ENCODE measurements at places on chromosomes 16 and 17.

- DNase-seq, result no peak
Measured at GRCh38 chr17:76248013-76248782, 7.9 kb upstream of the RNF157 start.

DNA sequence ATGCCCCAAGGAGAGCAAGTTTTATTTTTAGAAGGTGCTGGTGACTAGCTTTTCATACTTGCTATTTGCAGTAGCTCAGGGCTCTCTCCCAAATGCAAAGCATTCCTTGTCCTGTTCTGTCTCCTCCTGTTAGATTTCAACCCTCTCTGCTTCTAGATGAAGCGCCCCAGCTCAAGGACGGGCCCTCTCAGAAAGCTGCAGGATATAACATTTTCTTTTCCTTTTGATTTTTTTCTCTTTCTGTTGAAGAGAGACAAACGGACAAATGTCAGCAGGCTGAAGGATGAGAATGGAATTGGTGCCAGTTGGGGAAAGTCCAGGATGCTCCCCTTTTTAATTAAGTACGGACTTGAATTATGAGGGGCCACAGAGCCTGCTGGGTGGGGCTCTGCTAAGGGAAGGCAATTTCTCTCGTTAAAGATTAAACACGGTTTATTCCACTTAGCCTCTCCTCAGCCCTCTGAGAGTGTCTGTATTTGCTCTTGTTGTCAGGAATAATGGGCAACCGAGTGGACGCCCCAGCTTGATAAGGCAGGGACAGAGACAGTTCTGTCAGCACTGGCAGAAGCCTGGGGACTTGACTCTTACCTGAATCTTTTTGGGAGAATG is 6.2 kb upstream of the ETV4 start:
- DNase-seq, result no peak

- DNase-seq, result no peak
Measured at GRCh38 chr16:67190041-67190440, at the start of gene EXOC3L1. EXOC3L1 (minus strand) TSS chr16:67190136; CDS start chr16:67189676, 460 bp downstream.

DNA sequence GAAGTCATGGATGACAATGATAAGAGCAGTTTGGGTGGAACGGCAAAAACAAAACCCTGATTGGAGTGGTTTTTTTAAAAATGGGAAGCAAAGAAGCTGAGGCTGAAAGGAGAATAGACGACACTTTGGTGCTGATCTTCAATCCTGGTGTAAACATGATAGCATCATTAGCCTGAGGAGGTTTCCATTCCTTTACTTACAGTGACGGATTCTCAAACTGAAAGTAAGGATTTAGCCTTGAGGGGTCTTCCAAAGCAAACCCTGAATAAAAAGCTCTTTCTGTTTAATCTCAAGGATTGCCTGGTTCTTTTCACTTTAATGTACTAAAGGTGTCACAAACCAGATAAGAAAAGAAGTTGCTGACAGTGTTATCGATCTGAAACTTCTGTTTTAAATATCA is 69.3 kb downstream of the KCNJ2 start:
- no peak for DNase-seq

DNA sequence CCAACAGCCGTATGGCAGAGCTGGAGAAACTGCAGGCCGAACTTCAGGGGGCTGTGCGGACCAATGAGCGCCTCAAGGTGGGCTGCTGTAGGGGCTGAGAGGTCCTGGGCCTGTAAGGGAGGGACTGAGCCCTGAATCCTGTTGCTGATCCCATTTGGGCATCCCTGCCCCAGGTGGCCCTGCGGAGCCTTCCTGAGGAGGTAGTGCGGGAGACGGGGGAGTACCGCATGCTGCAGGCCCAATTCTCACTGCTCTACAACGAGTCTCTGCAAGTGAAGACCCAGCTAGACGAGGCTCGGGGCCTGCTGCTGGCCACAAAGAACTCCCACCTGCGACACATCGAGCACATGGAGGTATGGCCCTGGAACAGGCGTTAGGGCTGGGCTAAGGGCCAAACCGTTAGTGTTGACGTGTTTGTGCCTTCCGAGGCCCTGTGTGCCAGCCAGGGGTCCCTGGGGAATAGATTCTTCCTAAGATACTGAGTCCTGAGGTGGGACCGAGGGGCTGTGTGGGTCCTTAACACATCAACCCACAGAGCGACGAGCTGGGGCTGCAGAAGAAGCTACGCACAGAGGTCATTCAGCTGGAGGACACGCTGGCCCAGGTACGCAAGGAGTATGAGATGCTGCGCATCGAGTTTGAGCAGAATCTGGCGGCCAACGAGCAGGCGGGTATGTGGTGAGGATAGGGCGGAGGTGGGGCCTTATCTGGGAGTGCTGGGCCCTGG is 4.2 kb downstream of the RNF40 start:
- DNase-seq, result no peak

- DNase-seq, result no peak
Measured at GRCh38 chr17:72120642-72121163, at the start of gene SOX9. SOX9 (plus strand) TSS chr17:72121020; CDS start chr17:72121392, 372 bp downstream.

DNA sequence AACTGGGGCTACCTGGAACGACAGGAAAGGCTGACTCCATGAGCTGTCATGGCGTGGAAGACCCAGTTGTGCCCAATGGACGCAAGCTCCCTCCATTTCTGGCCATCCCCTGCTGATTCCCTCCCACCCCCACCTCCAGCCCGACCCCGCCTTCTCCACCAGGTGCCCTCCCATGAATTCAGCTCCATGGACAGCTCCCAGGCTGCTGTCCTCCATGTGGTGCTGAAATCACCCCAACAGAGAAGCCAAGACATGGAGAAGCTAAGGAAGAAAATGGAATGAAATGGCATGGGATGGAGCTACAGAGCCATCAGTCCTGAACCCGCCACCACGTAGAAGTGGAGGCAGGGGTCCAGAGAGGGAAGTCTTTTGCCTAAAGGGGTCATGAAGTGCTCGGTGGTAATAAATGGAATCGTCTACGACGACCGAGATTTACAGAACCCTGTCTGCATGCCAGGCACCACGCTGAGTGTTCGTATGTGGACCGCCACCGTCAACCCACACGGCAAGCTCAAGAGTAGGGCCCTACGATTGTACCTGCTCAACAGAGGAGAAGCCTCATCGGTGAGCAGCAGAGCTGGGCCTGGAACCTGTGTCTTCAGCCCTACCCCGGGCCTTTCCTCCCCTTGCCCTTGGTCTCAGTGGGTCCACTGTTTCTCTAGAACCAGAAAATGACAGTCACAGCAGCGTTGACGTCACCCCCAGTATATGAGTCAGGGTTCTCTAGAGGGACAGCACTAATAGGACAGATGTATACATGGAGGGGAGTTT is 9.3 kb upstream of the ZC3H18 start:
- DNase-seq, result no peak

- no peak for DNase-seq
Measured at GRCh38 chr16:82694239-82694874, 67.6 kb downstream of the CDH13 start.

DNA sequence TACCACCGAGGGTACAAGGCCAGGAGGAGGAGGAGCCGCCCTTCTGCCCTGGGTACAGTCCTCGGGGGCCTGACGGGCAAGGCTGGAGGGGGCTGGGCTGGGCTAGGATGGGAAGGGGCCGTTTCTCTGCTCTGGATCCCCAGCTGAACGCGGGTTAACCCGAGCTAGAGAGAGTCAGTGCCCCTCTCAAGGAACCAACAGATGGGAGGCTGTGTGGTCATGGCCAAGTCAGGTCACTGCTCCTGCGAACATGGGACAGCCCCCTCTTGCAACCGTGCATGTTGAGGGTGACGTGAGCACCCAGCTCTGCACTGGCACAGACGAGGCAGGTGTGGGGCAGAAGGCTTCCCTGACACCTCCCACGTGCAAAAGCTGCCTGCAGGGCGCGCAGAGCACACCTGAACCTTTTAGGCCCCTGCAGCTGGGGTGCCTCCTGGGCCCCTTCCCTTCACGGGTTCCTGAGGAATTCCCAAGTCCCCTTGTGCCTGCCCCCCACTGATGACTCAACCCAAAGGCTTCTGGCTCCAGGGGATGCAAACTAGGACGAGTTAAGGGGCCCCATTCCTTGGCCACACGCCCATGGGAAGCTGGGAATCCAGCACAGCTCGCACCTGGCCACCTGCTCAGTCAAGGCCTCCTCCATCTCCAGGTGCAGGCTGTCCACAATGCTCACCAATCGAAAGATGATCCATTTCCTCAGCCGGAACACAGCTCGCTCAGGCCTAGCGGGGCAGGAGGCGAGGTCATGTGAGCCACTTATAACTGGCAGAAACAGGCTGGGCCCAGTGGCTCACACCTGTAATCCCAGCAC is 6.3 kb downstream of the MYBBP1A start:
- no peak for DNase-seq

- no peak for DNase-seq
Measured at GRCh38 chr16:74101379-74102137, 195.1 kb upstream of the PSMD7 start.

DNA sequence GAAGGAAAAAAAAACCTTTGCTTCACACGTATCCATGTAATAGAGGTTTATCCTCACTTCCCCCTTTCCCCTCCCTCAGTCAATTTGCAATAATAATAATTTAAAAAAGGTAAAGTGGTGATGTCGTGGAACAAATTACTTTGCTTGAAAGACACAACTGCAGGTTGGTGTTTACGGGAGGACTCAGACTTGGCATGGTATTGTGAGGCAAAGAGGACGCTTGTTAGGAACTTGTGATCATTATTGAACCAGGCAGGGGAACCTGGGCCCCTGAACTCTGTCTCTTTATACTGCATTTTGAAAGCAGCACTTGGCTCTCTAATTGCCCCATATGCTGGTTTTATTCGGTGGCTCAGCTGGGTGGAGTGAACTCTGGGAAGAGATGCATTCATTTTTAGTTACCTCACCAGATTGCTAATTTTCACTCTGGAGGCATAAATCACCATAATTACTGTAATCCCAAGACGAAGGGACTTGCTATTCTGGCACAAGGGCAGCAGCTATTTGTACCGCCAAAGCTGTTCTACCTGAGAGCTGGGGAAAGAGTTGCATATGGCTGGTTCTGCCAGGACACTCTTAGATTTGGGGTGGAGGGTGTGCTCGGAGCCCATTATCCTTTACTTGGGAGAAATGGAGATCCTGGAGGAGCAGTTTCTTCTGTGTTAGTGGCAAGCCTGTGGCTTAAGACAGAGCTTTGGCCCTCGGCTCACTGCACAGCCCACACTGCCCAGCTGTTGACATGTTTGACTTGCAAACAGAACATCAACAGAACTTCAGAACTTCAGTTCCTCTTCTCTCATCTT is 5.7 kb upstream of the DHX8 start:
- DNase-seq, result no peak

- no peak for DNase-seq
Measured at GRCh38 chr16:4399001-4399730, 17.2 kb downstream of the CORO7 start.

- no peak for DNase-seq
Measured at GRCh38 chr17:61414141-61414935, 14.7 kb downstream of the TBX2 start.

GRCh38 chr17:49603720-49604119 is 28.0 kb downstream of the NXPH3 start:
- no peak for DNase-seq

GRCh38 chr16:57607676-57608461 is 20.6 kb upstream of the ADGRG1 start:
- DNase-seq, result no peak

DNA sequence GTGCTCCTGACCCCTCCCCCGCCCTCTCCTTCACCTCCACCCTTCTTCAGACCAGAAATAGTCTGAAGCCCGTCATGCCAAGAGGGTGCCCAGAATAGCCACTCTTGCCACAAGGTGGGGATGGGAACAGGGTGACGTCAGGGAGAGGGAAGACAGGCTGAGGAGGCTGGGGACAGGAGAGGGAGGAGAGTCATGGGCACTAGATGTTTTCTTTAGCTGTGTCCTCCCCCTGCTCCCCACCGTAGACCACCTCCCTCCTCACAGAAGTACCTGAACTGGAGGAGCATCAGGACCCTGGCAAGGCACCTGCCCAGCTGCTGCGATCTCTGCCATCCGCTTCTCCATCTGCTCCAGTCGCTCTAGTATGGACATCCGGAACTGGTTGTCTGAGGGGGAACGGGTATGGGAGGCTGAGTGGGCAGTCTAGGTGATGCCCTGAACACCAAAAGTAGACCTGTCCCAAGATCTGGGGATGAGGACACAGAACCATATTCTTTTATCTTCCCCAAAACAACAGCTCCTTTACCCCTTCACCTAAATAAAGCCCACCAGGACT is 6.6 kb upstream of the SPAG7 start:
- no peak for DNase-seq

GRCh38 chr16:75288596-75289120 is 37.2 kb upstream of the BCAR1 start:
- peak; percentile 12 for DNase-seq

DNA sequence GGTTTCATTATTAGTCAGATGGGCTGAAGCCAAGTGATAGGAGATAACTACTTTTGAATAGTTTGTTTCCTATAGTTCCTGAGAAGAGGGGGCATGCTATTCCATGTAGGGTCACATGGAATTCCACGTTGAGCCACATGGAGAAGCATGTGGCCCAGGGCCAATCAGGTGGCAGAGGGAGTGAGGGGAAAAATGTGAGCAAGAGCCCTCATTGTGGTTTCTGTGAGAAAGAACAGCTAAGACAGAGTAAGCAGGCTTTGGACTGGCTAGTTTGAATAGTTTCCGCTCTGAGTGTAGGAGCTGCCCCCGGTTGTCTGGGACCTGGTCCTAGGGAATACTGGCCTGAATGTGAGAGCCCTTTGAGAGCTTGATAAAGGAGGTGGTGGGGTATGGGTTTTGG is 69.9 kb upstream of the CNTNAP4 start:
- no peak for DNase-seq

- peak; percentile 19 for DNase-seq
Measured at GRCh38 chr17:65163990-65164495, 26.9 kb downstream of the RGS9 start.

GRCh38 chr17:57864273-57864672 is 14.4 kb upstream of the MRPS23 start:
- DNase-seq, result no peak

- no peak for DNase-seq
Measured at GRCh38 chr17:64682261-64683181, 20.4 kb upstream of the SMURF2 start.

- DNase-seq, result no peak
Measured at GRCh38 chr16:2848933-2849725, 8.8 kb downstream of the PRSS22 start.

GRCh38 chr17:1227917-1228780 is 42.1 kb upstream of the BHLHA9 start:
- no peak for DNase-seq

- no peak for DNase-seq
Measured at GRCh38 chr17:27322026-27322425, 28.1 kb downstream of the WSB1 start.

DNA sequence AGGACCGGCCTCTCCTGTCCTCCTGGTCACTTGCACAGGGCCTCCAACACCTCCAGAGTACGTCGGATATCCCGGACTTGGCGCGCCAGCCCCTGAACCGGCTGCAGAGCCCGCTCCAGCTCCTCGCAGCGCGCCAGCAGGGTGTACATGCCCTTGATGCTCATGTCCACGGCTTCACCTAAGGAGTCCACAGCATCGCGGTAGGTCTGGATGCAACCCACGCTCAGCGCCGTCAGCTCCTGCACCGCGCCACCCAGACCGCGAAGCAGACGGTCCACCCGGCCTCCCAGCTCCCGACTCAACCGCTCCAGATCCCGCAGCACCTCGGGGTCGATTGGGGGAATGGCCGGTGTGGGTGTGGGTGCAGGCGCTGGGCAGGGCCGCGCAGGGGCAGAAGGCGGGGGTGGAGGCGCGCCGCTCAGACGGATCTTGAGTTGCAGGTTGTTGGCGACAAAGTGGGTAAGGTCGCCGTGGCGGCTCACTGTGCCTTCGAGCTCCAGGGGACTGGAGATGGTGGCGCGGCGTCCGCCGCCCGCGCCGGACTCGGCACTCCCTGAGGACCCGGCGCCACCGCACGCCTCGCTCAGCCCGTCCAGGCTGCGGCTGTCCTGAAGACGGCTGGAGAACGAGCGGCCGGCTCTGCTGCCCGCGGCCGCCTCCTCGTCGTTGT is 804 bp downstream of the BORCS6 start:
- DNase-seq, result no peak

- DNase-seq, result no peak
Measured at GRCh38 chr17:64154717-64155116, 24.8 kb upstream of the ERN1 start.
